Large intestine (tissue), 12 donors: ENCODE measurements at places on chromosomes 1 and 21. TPM values are rescaled to one million over a fixed set of nuclear protein-coding genes. Genes with fewer than 3 reads are reported as not detected.
A peak's percentile ranks its signal among the peaks of the same experiment; 100 is the strongest.

- DNase-seq: no peak
Measured at GRCh38 chr1:147223740-147224615, 1.2 kb downstream of the FMO5 start.

DNA sequence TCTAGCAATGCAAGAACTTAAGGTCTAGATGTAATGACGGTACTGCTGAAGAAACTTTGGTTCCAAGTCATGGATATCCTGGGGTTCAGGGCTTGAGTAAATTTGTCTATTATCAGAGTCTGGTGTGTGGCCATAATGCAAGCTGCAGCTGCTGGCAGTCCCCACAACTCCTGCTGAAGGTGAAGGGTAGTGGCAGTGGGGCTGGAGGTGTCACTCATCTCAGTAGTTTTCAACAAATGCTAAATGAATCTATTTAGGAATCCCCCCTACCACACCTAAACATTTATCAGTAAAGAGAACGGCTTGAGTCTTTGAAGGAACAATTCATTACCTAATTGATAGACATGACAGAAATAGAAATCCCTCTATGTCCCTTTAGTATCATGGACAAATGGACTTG, 99.2 kb upstream of the GNG4 start:
- no peak for DNase-seq

GRCh38 chr1:73910466-73910865, 287.5 kb downstream of the LRRIQ3 start:
- DNase-seq: no peak

- no peak for DNase-seq
Measured at GRCh38 chr1:151143986-151144385, 2.4 kb downstream of the SEMA6C start.

GRCh38 chr1:66041654-66042053, 249.0 kb downstream of the PDE4B start:
- DNase-seq: no peak

DNA sequence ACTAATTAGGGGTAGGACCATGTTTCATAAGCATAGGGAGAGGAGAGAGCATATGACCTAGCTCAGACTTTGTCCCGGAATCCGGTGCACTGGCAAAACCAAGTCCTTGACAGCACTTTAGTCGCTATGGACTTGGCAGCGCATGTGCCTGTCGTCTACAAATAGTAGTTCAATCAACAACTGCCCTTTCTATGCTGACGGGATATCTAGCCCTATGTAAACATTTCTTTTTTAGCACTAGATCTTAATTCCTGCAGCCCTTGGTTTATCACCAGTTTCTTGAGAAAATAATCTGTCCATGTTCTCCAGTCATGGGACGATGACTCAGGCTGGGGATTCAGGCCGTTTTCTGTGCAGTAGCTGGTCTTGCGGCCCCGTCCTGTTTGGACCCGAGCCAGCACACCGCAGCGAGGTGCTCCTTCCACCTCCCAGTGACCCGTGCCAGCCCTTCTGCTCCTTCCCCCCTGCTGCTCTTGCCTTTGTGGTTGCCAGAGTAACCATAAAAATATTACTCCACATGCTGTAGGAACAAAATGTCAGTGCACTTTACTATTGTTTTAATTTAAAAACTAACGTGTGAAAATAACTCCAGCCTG, 8.6 kb upstream of the MT1HL1 start:
- DNase-seq: peak; percentile 6

- no peak for DNase-seq
Measured at GRCh38 chr1:157040802-157041201, 4.7 kb downstream of the ARHGEF11 start.

DNA sequence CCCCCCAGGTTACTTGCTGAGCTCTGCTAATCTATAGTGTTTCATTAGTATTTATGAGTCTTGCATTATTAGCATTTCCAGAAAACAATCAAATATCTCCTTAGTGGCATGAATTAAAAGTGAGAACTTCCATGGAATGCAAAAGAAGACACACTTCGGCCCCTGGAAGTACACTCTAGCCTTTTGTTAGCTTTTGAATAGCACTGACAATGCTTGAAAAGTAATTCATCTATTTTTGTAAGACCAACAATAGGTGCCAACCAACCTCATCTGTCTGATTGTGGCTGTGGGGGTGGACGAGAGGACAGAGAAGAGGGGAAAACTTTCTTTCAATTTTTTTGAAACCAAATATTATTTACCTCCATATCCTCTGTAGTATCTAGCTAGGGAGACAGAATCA, 27.8 kb downstream of the KIAA0040 start:
- no peak for DNase-seq

GRCh38 chr1:225253784-225254183, 174.1 kb downstream of the LBR start:
- DNase-seq: no peak

GRCh38 chr21:15383588-15383987, 318.8 kb upstream of the NRIP1 start:
- no peak for DNase-seq

DNA sequence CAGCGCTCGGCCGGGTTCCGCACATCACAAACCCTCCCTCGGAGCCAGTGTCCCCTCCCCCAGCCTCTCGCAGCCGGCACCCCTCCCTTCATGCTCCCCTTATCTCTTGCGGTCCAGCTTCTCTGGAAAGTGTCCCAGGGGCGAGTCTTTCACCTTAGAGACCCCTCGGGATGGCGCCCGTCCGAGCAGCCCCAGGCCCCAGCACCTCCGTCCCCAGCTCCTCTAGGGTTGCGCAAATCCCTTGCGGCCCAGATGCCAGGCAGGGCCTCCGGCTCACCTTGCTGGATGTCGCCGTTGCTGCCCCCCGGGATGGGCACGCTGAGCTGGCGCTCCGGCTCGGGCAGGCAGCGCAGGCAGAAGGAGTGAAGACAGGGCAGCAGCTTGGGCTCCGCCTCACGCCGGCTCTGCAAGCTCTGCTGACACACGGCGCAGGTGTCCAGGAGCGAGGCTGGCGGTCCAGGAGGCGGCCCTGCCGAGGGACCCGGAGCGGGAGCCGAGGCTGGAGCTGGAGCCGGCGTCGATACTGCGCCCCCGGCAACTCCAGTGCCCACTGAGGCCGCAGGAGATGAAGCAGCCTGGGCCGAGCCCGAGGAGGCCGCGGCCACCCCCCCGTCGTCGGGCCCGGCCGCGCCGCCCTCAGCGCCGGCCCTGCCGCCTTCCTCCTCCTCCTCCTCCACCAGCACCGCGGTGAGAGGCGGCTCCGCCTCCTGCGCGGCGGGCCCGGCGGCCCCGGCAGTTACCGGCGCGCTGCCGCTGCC, 550 bp downstream of the TRIM33 start:
- peak; percentile 18 for DNase-seq

DNA sequence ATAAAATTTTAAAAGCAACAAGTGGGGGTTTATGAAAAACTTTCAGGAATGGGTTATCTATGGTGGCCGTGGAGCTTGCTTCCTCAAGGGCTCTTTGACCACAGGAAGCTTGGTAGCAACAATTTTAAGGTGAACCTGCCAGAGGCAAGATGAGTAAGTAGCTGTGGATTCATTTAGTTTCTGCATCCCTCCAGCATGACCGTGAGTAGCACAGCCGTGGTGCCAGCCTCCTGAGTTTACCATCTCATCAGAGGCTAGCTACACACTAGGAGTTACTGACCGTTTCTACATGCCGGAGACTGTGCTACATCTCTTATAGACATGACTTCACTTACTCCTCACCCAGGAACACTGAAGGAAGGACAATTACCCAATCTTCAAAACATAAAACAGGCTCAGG, 30.1 kb upstream of the PLEKHG5 start:
- no peak for DNase-seq

DNA sequence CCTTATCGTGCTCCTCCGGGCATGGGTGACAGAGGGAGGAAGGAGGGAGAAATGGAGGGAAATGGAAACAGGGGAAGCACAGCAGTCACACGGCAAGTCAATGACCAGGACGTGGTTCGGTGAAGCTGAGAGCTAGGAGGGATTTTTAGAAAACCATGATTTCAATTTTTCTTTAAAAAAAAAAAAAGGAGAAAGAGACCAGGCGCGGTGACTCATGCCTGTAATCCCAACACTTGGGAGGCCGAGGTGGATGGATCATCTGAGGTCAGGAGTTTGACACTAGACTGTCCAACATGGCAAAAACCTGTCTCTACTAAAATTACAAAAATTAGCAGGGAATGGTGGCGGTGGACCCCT, 776 bp upstream of the TNFRSF9 start:
- no peak for DNase-seq

- no peak for DNase-seq
Measured at GRCh38 chr21:28908351-28908750, 84.3 kb downstream of the LTN1 start.

DNA sequence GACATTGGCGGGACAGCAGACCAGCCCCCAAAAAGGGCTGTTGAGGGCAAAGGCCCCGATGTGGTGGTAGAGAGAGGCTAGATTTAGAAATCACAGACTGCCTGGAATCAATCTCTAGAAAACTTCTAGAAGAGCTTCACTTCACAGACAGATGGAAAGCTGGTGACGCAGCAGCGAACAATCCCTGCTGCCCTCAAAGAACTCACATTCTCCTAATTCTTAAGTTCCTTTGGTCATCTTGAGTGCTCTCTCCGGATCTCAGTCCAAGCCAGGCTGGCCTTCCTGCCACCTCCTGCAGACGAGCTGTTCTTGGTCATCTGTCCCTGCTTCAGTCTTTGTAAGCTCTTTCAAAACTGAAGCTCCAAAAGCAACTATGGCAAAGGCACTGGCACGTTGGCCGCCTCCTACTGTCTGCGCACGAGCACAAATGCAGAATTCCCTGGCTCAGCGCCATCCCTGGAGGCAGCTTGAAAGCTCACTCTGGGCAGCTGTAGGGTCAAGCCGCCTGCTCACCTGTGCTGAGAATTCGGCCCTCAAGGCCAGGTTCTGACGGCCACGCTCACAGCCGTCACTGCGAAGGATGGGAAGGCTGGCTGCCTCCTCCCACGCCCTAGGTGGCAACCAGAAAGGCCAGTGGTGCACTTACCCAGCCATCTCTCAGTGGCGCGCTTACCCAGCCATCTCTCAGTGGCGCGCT, 110.6 kb downstream of the NPHP4 start:
- no peak for DNase-seq

DNA sequence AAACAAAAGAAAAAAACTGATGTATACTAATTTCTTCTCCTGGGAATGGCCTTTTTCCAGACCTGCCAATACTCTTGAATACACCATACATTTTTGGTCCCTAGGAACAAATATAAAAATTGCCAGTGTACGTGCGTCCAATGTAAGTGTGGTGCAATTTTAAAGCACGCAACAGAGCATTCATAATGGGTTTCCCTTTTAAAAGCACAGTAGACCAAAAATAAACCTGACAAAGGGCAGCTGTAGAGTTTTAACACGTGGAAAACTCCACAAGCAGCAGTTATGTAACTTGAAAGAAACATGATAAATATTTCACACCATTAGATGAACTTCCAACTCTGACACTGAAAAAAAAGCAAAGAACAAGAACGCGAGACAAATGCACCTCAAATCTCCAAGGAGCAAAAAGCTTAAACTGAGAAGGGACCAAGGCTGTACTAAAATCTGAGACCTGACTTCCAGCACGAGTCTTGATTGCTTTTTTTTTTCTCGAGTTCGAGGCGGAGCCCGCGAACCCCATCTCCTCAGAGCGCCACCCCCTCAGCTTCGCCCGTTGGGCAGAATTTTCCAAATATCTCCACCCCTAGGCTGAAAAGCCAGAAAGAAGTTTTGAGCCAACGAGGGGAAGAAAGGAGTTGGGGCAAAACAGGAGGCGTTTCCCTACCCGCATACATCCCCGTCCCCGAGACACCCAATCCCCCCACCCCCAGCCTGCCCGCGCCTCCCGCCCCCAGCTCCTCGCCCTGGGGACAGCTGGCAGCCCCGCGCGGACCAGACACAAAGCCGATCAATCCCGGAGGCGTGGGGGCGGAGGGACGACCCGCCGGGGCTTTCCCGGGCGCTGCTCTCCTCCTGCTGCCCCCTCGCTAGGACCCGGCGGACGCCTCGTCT, at the start of gene JAM2:
JAM2 (plus strand) TSS at position 599 of the 891 bp plus-strand sequence. CDS start 564 bp downstream, outside the sequence.
- peak; percentile 25 for DNase-seq

The SELENBP1 gene
- 97.9 TPM for polyA plus RNA-seq

The LRP8 gene
- polyA plus RNA-seq: 4.1 TPM

The OLIG2 gene
- polyA plus RNA-seq: not detected

The MAGI3 gene
- polyA plus RNA-seq: 27.0 TPM

The CD34 gene
- polyA plus RNA-seq: 33.1 TPM

The AVPR1B gene
- polyA plus RNA-seq: 0.81 TPM

The CADM3 gene
- polyA plus RNA-seq: 14.5 TPM

The FOXO6 gene
- polyA plus RNA-seq: 6.4 TPM

The TCHHL1 gene
- not detected for polyA plus RNA-seq

The APCS gene
- polyA plus RNA-seq: 0.06 TPM

The HPCAL4 gene
- 2.5 TPM for polyA plus RNA-seq

The ESRRG gene
- polyA plus RNA-seq: 9.0 TPM

The PIK3R3 gene
- 7.4 TPM for polyA plus RNA-seq

The CLDN17 gene
- polyA plus RNA-seq: not detected
